ENCODE measurements at places on chromosomes 2 and 18.

- DNase-seq = no peak
These were observed 53.8 kb downstream of the SMCHD1 start for GRCh38 chr18:2709316-2709715.

DNA sequence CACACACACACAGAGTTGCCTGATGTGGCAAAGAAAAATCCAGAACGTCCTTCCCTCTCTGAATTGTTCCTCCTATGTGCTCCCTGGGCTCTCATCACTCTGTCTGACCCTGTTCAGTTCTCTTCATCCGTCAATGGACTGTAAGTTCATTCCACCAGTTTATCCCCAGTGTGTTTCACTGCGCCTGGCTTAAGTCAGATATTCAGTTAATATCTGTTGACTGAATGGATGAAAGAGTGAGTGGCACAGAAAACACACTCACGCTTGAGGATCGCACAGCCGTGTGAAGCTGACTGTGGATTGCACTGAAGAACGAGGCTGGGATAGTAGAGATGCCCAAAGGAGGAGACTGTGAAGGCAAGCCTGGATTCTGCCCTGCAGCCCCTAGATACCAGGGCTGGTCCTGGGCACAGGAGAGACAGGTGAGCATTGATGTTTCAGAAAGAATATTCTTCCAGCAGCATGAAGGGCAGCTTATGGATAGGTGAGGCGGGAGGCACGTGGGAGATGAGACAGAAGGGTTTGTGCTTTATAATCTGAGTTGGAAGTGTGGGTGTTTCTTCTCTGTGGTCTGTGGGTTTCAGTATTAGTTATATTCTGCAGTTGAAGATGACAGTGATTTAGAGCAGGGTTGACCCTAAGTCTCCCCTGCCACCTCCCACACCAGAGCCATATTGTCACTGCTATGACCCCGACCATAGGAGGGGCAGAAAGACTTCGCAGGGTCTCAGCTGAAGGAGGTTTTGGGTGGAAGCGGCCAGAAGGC, 129.9 kb downstream of the SOCS6 start:
- DNase-seq = peak; percentile 21

DNA sequence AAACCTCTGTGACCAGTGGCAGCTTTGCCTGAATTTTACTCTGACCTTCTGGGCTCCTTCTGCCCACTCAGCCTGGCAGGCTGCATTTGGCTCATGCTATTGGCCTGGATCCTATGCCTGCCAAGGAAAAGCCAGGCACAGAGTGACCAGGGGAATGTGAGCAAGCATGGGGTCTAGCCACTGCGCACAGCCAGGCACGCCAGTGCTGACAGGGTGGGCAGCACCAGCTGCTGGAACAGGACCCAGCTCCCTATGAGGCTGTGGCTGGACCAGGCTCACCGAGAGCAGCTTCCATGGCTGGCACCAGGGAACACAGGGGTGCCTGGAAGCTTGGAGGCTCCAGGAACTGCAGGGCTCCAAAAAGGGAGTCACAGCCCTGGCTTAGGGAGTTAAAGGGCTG, 311.5 kb upstream of the SYT4 start:
- no peak for DNase-seq

DNA sequence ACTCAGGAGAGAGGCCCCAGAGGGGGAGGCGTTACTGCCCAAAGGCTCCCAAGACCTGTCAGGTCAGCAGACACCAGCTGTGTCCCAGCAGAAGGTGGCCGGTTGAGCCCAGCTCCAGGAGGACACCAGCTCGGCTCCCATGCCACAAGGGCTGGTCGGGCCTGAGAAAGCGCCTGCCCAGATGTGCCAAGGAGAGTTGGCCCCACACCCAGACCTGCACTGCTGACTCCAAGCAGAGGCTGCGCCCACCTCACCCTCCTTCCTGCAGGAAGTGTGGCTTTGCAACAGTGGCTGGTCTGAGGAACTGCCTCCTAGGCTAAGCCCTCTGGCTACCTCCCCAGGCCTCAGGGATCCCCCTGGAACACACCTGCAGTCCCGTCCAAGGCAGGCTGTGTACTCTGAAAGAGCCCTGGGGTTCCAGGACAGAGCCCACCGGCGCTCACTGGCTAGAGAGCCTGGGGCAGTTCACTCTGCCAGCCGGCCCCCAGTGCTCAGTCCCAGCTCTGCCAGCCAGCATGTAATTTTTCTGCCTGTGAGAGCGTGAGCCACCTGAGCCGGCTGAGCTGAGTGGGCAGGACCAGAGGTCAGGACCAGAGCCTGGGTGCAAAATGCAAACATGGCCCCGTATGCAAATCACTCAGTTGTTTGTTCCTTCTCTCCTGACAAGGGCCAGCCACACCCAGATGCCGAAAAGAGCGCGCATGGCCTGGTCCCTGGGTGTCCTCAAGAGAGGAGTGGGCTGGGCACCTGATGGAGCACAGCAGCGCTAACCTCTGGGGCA, 36.9 kb upstream of the PTMA start:
- no peak for DNase-seq

- no peak for DNase-seq
These were observed 119.4 kb upstream of the PIEZO2 start for GRCh38 chr18:11268741-11269233.

DNA sequence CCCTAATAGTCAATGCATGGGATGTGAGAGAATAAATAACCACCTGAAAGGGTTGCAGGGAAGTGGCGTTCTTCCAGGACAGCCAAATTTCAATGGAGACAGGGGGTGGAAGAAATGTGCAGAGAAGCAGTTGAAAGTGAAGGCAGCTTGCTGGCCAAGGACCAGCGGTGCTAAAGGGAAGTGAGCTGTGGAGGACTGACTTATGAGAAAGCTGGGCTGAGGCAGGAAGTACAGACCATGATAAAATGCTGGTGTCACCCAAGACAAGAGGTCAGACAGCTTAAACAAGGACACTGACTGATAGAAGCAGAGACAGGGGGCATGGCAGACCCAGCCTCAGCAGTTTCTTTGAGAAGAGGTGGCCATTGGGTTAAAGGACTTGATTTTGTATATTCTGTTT, 106.7 kb downstream of the DTNB start:
- DNase-seq = no peak

DNA sequence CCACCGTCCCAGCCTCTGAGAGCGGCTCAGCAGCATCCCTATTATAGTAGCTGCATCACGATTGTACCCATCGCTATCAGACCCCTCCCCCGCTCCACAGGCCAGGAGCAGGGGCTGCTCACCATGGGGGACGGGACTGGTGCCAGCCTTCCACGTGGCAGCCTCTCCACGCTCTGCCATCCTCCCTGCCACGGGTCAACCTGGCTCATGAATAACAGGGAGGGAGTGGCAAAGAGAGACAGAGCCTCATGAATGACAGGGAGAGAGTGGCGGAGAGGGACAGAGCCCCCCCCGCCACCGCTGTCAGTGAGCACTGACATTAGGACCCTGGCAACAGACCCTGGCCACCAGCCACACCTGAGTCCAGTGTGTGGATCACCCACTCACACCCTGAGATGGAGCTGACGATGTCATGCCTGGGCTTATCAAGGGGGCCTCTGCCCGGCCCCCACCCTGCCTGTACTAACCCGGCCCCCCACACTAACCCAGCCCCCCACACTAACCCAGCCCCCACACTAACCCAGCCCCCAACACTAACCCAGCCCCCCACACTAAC, 16.9 kb downstream of the CROCC2 start:
- no peak for DNase-seq

DNA sequence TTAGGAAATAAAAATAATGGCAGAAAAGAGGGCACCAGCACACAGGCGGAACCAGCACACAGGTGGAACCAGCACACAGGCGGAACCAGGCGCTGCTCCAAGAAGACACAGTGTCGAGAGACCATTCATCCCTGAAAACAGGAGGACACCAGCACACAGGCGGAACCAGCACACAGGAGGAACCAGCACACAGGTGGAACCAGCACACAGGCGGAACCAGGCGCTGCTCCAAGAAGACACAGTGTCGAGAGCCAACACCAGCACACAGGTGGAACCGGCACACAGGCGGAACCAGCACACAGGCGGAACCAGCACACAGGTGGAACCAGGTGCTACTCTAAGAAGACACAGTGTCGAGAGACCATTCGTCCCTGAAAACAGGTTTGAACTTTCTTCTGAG, 115.5 kb upstream of the TMEM18 start:
- DNase-seq = no peak

- DNase-seq = no peak
These were observed 66.5 kb upstream of the NPAS2 start for GRCh38 chr2:100753444-100753843.

DNA sequence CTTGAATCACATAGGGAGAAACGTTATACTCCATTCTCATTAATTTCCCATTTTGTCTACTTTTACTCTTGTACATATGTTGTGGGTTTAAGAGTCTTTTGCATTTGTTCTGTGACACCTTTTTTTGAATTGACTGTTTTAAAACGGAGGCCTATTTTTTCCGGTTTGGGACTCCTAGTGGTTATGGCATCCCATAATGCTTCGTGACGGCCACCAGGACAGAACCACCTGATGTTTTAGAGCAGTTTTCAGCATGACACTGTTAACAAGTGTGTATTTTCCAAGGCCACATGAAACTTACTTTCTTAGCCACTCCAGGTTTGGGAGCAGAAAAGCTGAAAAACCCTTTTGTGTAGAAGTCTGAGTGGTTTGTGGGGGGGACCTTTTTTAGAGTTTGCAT, 8.4 kb downstream of the SOX11 start:
- no peak for DNase-seq

GRCh38 chr2:232320443-232320803, 58.1 kb upstream of the ALPP start:
- DNase-seq = no peak

- no peak for DNase-seq
These were observed 633.4 kb upstream of the TMEFF2 start for GRCh38 chr2:192828175-192828574.

GRCh38 chr2:57906152-57906732, 140.4 kb upstream of the VRK2 start:
- DNase-seq = no peak

- no peak for DNase-seq
These were observed 47.8 kb downstream of the DYM start for GRCh38 chr18:49412679-49413078.

DNA sequence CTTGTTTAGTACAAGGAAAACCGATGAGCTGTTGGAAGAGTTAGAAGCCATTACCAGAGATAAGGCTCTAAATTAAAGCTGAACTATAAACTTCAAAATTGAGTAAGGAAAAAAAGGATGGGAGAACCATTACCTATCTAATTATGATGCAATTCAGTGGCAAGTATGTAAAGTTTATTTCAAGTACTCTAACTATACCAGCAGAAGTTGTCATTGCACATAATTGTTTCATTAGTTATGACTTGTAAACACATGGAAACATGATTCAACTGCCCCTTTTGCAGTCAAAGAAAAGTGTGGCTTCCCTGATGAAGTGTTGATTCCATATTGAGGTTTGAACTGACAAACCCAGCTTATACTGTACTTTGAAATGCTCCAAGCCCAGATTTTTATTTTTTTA, 324.1 kb upstream of the KCNJ3 start:
- no peak for DNase-seq

GRCh38 chr18:63302220-63302619, 17.3 kb downstream of the BCL2 start:
- no peak for DNase-seq

DNA sequence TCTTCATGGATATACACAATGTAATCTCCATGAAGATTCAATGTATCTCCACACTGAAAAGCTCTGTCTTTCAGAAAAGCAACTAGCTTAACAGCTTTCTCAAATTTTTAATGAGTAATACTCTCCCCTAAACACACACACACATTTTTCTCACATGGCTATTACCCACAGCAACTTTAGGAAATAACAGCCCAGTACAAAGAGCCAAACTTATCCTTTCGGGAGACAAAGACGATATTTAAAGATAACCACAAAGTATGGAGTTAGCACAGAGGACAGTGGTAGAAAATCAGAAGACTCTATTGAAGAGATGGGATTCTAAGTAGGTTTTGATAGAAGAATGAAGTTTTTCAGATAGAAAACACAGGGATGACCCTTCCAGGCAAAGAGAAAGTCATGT, 394.9 kb upstream of the TRIB2 start:
- no peak for DNase-seq

Data from activated T-cell treated with anti-CD3 and anti-CD28 coated beads, Interleukin-2, amount 50 U/mL, for 48 hours (primary cell).